ENCODE measurements at places on chromosomes 12 and 14. TPM values are rescaled to one million over a fixed set of nuclear protein-coding genes. Genes with fewer than 3 reads are reported as not detected.

DNA sequence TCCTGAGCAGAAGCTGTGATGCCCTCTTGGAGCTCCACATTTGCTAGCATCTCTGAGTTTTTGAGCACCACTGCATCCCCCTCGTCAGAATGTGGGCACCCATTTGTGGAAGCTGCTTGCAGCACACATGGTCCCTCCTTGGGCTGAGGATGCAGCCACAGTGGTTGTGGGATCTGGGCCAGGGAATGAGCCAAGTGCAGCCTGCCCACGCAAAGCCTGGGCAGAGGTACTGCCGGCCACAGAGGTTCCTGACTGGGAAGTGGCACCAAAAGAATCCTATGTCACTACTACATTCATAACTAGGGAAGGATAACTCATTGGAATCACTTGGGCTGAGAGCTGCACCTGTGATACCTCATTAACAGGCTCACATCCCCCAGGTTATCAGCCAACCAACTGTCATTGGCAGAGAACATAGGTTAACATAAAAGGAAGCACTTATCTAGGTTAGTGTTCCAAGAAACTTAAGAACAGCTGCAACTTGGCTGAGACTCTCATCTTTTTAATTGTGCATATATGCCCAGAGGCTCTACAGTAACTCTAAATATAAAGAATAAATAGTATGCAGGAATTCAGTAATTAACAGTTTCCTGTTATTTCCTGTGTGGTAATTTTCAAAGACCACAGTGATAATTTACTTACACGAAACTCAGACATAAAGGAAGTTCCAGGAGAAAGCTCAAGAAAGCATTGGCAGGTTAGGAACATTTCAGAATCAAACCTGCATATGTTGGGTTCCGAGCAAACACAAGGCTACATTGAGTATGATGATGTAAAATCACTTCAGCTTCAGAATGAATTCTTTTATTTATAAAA, 145.3 kb downstream of the BCAT1 start:
- H3K27me3 ChIP-seq, result no peaks in the 10 kb centered on the region
- no peak overlapping the region for H3K4me3 ChIP-seq
- no peaks in the 10 kb centered on the region for H3K4me1 ChIP-seq
- no peaks in the 10 kb centered on the region for H3K36me3 ChIP-seq
- H3K27ac ChIP-seq, result no peak overlapping the region

DNA sequence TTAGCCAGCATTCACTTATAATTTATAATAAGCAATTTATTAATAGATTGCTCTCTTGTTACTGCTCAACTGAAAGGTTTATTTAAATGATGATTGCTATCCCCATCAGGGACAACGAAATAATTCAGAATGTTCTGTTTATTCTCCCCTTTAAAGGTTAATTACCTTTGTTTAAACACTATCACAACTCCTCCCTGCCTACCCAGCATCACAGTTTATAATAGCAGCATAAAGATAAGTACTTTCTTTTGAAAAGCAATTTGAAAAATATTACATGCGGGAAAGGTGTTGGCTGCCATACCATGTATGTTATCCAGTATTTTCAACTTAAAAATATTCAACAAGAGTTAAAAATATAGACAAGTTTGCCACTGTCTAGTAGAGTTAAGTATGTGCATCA, 30.6 kb downstream of the SCAF11 start:
- no peaks in the 10 kb centered on the region for H3K27me3 ChIP-seq
- H3K4me1 ChIP-seq, result peaks cover 20% of the 10 kb centered on the region
- H3K27ac ChIP-seq, result no peak overlapping the region
- no peak for DNase-seq
- H3K36me3 ChIP-seq, result no peaks in the 10 kb centered on the region
- H3K4me3 ChIP-seq, result no peak overlapping the region

- DNase-seq, result no peak
- H3K27me3 ChIP-seq, result peaks cover 83% of the 10 kb centered on the region
- no peak overlapping the region for H3K27ac ChIP-seq
- no peaks in the 10 kb centered on the region for H3K36me3 ChIP-seq
- peaks cover 73% of the 10 kb centered on the region for H3K4me1 ChIP-seq
- H3K4me3 ChIP-seq, result peak overlapping the region; percentile 49
Measured at GRCh38 chr14:36659010-36659821, 2.4 kb upstream of the PAX9 start.

GRCh38 chr14:26820138-26820537, 222.3 kb upstream of the NOVA1 start:
- H3K4me3 ChIP-seq, result no peak overlapping the region
- no peaks in the 10 kb centered on the region for H3K4me1 ChIP-seq
- H3K27ac ChIP-seq, result no peak overlapping the region
- H3K36me3 ChIP-seq, result no peaks in the 10 kb centered on the region
- H3K27me3 ChIP-seq, result no peaks in the 10 kb centered on the region
- no peak for DNase-seq

DNA sequence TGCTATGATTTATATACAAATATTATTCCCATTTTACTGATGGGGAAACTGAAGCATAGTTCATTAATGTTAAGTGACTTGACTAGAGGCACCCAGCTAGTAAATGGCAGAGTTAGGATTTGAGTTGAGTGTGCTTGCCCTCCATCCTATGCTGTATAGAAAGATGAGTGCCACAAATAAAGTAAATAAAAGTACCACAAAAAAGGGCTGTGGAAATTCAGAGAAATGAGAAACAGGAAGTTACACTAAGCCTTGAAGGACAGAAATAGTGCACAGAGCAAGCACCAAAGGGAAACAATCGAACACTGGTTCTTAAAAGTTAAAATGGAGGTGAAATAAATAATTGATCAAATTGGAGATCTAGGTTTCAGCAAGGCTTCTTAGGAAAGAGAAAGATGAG, 9.2 kb upstream of the ABCD2 start:
- H3K27ac ChIP-seq, result no peak overlapping the region

Gene CS
- total RNA-seq, result 91.8 TPM

Gene MFAP5
- total RNA-seq, result 249 TPM

DNA sequence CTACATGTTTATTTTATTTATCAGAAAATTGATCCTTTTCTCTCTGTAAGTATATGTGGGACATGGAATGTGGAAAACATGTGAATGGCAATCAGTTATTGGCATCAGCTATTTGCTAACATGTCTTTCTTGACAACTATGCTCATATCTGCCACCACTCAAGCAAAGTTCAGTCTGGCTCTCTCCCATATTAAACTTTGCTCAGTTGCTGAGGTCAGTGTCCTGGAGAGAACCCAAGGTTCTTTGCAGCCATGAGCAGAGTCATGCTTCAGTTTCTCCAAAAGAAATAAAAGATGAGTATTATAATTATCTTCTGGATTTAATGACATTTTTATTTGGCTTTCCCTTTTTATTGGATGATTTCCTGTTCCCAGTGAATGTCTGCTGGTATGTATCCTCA, 42.6 kb downstream of the A2M start:
- no peak overlapping the region for H3K4me3 ChIP-seq
- H3K36me3 ChIP-seq, result peaks cover 100% of the 10 kb centered on the region

Gene AVPR1A
- total RNA-seq, result 9.3 TPM

Gene PLEK2
- 0.40 TPM for total RNA-seq

Gene REP15
- 2.5 TPM for total RNA-seq

Gene TMEM119
- 12.2 TPM for total RNA-seq

- no peak overlapping the region for H3K27ac ChIP-seq
- no peak for DNase-seq
- no peaks in the 10 kb centered on the region for H3K36me3 ChIP-seq
- H3K27me3 ChIP-seq, result no peaks in the 10 kb centered on the region
- peaks cover 12% of the 10 kb centered on the region for H3K4me1 ChIP-seq
- no peak overlapping the region for H3K4me3 ChIP-seq
Measured at GRCh38 chr14:55752580-55753390, 172.8 kb downstream of the KTN1 start.

Gene HRK
- not detected for total RNA-seq

Gene SLC25A47
- total RNA-seq, result not detected

- no peak overlapping the region for H3K27ac ChIP-seq
- no peak overlapping the region for H3K4me3 ChIP-seq
- peaks cover 8% of the 10 kb centered on the region for H3K4me1 ChIP-seq
- no peak for DNase-seq
Measured at GRCh38 chr14:81205639-81206038, 15.1 kb downstream of the GTF2A1 start.

DNA sequence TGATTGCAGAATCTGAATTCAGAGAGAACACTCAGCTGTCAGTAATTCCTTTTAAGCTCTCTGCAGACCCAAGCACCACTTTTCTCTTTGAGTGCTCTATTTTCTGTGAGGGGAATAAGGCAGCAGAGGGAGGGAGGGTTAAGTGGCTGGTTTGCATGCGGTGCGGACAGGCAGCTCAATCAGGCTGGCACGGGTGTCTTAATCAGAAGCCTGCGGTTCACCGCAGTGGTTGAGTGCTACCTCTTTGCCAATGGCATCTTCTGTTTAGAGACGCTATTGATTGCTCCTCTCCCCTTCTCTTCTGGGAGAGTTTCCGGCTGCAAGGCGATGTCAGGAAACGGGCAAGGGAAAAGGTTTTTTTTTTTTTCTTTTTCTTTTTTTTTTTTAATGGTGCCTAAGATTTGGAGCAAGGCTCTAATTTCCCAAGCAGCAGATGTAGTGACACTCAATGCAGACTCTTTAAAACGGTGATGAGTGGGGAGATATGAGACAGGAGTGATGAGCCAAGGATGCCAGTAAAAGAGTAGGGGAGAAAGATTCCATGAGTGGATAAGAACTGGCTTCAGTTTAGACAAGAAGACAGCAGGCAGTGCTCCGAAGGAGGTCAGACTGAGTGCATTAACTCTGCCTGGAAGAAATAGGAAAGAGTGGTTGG, 533.7 kb upstream of the SEL1L start:
- no peaks in the 10 kb centered on the region for H3K36me3 ChIP-seq
- no peaks in the 10 kb centered on the region for H3K27me3 ChIP-seq
- H3K4me1 ChIP-seq, result no peaks in the 10 kb centered on the region
- H3K27ac ChIP-seq, result no peak overlapping the region
- no peak for DNase-seq

Gene XPOT
- 26.0 TPM for total RNA-seq

Gene SCN8A
- 0.33 TPM for total RNA-seq
